ENCODE measurements at places on chromosomes 7 and 10.

GRCh38 chr7:115122388-115122787, 200.5 kb downstream of the MDFIC start:
- no peaks in the 10 kb centered on the region for H3K36me3 ChIP-seq
- no peaks in the 10 kb centered on the region for H3K27me3 ChIP-seq
- no peak overlapping the region for H3K4me3 ChIP-seq

GRCh38 chr7:112707655-112708054, 82.5 kb downstream of the TMEM168 start:
- no peak overlapping the region for H3K27ac ChIP-seq
- H3K4me3 ChIP-seq, result no peak overlapping the region
- no peaks in the 10 kb centered on the region for H3K4me1 ChIP-seq
- H3K36me3 ChIP-seq, result no peaks in the 10 kb centered on the region

GRCh38 chr7:43700059-43700501, 29.2 kb downstream of the COA1 start:
- no peaks in the 10 kb centered on the region for H3K36me3 ChIP-seq
- peaks cover 55% of the 10 kb centered on the region for H3K4me1 ChIP-seq
- H3K27me3 ChIP-seq, result no peaks in the 10 kb centered on the region
- peak overlapping the region; percentile 34 for H3K27ac ChIP-seq
- DNase-seq, result peak; percentile 88
- peak overlapping the region; percentile 54 for H3K4me3 ChIP-seq

GRCh38 chr10:70053841-70054288, 1.2 kb downstream of the MACROH2A2 start:
- DNase-seq, result no peak
- H3K27me3 ChIP-seq, result peaks cover 16% of the 10 kb centered on the region
- no peak overlapping the region for H3K27ac ChIP-seq
- peak overlapping the region; percentile 81 for H3K4me3 ChIP-seq

GRCh38 chr10:92757066-92757710, 67.4 kb downstream of the HHEX start:
- no peaks in the 10 kb centered on the region for H3K36me3 ChIP-seq
- peaks cover 20% of the 10 kb centered on the region for H3K4me1 ChIP-seq
- no peak overlapping the region for H3K4me3 ChIP-seq
- H3K27ac ChIP-seq, result no peak overlapping the region
- no peaks in the 10 kb centered on the region for H3K27me3 ChIP-seq

DNA sequence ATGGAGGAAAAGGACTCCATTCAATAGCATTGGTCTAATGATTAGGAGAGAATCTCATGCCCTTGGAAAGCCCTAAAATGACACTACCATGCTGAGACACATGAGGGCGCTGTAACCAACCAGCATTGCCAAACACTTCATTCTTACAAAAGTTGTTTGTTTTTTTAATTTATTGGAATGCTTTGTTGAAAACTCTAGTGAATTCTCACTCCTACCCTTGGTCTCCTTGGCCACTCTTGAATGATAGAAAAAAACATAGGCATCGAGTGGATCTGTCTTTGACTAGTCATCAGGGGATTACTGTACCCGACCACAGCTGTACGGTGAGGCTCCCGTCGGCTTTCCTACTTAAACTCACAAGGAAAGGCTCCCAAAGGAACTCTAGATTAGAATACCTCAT, 29.3 kb upstream of the ADD3 start:
- H3K27me3 ChIP-seq, result no peaks in the 10 kb centered on the region
- H3K27ac ChIP-seq, result peak overlapping the region; percentile 61
- H3K4me1 ChIP-seq, result peaks cover 68% of the 10 kb centered on the region
- peak overlapping the region; percentile 56 for H3K4me3 ChIP-seq
- DNase-seq, result peak; percentile 82
- no peaks in the 10 kb centered on the region for H3K36me3 ChIP-seq

Data from GM23248 (cell line).